ENCODE measurements at places on chromosomes 6 and 20. TPM values are rescaled to one million over a fixed set of nuclear protein-coding genes. Genes with fewer than 3 reads are reported as not detected.

- H3K36me3 ChIP-seq: no peaks in the 10 kb centered on the region
- no peaks in the 10 kb centered on the region for H3K27me3 ChIP-seq
- no peak overlapping the region for H3K27ac ChIP-seq
- H3K4me1 ChIP-seq: no peaks in the 10 kb centered on the region
Observed at GRCh38 chr20:33465481-33466302, 22.1 kb upstream of the SNTA1 start.

GRCh38 chr20:24535941-24536730, 66.7 kb downstream of the SYNDIG1 start:
- no peaks in the 10 kb centered on the region for H3K27me3 ChIP-seq
- no peaks in the 10 kb centered on the region for H3K4me1 ChIP-seq
- H3K27ac ChIP-seq: no peak overlapping the region
- no peak overlapping the region for H3K4me3 ChIP-seq
- DNase-seq: no peak

GRCh38 chr6:142892254-142893021, 52.5 kb downstream of the HIVEP2 start:
- no peaks in the 10 kb centered on the region for H3K4me1 ChIP-seq
- no peak for DNase-seq
- H3K27ac ChIP-seq: no peak overlapping the region
- H3K4me3 ChIP-seq: no peak overlapping the region

DNA sequence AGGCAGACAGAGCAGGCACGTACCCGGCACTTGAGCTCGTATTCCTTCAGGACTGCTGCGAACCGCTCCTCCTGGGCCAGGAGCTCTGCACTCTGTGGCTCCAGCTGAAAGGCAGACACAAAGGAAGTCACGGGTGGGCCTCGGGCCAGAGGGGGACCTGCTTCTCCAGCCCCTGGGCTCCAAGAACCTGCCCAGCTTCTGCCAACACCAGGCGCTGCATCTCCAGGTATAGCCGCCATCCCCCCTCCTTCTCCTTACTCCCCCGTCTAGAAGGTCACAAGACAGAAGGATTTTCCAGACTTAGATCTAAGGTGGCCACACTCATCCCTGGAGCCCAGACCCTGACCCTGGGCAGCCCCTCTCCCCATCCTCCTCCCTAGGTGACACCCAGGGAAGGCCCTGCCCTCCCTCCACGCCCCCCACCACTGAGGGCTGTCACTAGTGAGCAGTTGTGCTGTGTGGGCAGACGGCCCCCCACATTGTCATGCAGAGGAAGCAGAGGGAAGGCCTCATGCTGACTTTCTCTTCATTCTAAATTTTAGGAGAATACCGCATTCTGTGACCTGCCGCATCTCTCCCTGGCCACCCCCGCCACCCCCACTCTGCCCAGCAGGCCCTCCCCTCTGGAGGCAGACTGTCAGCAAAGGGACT, 81.9 kb downstream of the GINS1 start:
- peaks cover 4% of the 10 kb centered on the region for H3K4me1 ChIP-seq
- no peaks in the 10 kb centered on the region for H3K27me3 ChIP-seq
- no peak for DNase-seq
- H3K27ac ChIP-seq: no peak overlapping the region

DNA sequence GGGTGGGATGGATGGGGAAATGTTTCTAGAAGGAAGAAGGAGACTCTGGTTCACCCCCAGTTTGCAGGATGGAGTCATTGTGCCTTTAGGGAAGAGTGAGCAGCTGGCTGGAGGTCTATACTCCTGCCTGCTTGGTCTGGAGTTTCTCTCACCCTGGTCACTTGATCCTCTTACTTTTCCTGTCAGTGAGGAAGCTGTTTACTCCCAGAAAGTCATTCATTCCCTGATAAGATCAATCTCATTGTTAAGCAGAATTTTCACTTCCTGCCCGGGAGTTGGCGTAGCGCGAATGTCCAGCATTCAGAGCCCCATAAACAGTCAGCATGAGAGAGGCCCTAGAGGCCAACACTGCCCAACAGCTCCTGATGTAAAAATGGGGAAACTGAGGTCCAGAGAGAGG, 70.4 kb upstream of the SIRPA start:
- DNase-seq: no peak
- H3K4me1 ChIP-seq: no peaks in the 10 kb centered on the region
- H3K27ac ChIP-seq: no peak overlapping the region
- no peak overlapping the region for H3K4me3 ChIP-seq

GRCh38 chr20:13458860-13459451, 179.8 kb downstream of the TASP1 start:
- no peaks in the 10 kb centered on the region for H3K4me1 ChIP-seq
- H3K27ac ChIP-seq: no peak overlapping the region
- no peak for DNase-seq
- H3K4me3 ChIP-seq: no peak overlapping the region

GRCh38 chr6:84442208-84442607, 214.8 kb upstream of the CEP162 start:
- no peak for DNase-seq
- H3K4me3 ChIP-seq: no peak overlapping the region
- H3K36me3 ChIP-seq: no peaks in the 10 kb centered on the region
- no peaks in the 10 kb centered on the region for H3K4me1 ChIP-seq

- peaks cover 2% of the 10 kb centered on the region for H3K4me1 ChIP-seq
- no peaks in the 10 kb centered on the region for H3K36me3 ChIP-seq
- H3K27me3 ChIP-seq: no peaks in the 10 kb centered on the region
- no peak overlapping the region for H3K4me3 ChIP-seq
- H3K27ac ChIP-seq: no peak overlapping the region
Observed at GRCh38 chr20:1313236-1313964, 15.5 kb downstream of the SDCBP2 start.

DNA sequence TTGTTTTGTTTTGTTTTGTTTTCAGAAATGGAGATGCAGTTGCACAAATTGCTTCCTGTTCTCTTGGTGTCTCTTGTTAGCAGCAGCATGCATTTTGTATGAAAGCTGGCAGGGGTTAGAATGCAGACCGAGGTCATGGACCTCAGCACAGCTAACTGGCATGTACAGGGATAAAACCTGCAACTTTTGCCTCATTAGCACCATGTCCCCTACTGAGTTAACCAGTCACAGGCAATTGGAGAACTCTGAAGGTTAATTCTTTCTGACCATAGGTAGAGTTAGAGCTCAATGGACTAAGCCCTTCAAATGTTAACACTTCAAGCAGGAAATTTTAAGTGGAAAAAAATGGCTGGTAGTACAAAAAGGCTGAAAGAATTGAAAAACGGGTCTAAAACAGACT, 377.1 kb downstream of the ADGRB3 start:
- H3K36me3 ChIP-seq: no peaks in the 10 kb centered on the region
- H3K27me3 ChIP-seq: no peaks in the 10 kb centered on the region
- H3K27ac ChIP-seq: no peak overlapping the region
- peaks cover 2% of the 10 kb centered on the region for H3K4me1 ChIP-seq
- no peak overlapping the region for H3K4me3 ChIP-seq
- no peak for DNase-seq

DNA sequence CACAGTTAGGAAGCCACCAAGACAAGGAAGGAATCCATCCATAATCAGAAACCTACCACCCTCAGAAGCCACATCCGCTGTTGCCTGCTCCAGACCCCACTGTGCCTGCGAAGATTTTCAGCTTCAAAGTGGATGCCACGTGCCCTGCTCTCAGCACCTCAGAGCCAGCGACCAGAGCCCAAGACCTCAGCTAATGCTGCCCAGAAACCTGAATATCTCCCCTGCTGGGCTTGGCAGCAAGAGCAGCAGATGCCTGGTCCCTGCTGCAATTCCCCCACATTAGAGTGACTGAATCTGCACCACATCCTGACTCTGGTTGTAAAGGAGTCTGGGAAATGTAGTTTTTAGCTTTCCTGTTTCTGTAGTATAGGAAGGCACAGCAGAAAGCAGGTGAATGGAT, 10.7 kb upstream of the ULBP3 start:
- no peaks in the 10 kb centered on the region for H3K4me1 ChIP-seq
- H3K4me3 ChIP-seq: no peak overlapping the region
- no peak for DNase-seq
- no peak overlapping the region for H3K27ac ChIP-seq
- H3K27me3 ChIP-seq: no peaks in the 10 kb centered on the region
- H3K36me3 ChIP-seq: no peaks in the 10 kb centered on the region

The C6orf15 gene
- polyA plus RNA-seq: not detected

The HCK gene
- polyA plus RNA-seq: 8.9 TPM

The ESR1 gene
- 6.6 TPM for polyA plus RNA-seq

The GMDS gene
- polyA plus RNA-seq: 7.7 TPM

Data from ovary (tissue), 10 donors.